ENCODE measurements at places on chromosomes 12 and 14.

DNA sequence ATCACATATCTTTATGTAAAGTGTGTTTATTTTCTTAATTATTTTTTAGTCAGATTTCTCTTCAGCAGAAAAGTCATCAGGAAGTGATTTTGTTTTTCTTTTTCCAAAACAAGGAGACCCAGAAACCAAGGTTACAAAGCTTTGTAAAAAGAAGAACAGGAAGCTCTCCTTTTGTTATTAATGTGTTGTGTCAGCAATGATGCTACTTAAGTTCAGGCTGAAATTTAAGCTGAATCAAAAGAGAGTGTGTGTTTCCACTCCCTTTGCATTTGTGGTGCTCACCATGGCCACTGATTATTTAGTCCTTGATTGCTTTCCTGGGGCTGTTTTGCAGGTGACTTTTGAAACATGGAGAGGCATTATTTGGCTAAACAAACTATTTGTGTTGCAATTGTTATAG is 155.3 kb upstream of the ATP2B1 start:
- no peak for DNase-seq

DNA sequence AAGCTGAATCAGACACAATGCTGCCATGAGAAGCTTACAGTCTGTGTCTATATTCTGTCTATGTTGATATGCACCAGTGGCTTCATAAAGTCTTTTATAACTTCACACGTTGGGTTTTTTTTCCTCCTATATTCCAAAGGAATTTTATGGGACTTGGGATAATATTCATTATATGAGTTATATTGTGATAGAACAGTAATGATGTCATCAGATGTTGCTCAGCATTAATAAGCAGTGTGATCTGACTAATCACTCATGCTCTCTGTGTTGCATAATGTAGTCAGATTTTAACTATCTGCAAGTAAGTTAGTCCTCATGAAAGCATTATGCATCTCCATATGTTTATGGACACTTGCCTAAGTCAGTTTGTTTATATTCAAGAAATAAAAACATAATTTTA is 159.6 kb downstream of the PLCZ1 start:
- no peak for DNase-seq

- no peak for DNase-seq
Observed at GRCh38 chr14:88868558-88869159, 44.2 kb downstream of the TTC8 start.

GRCh38 chr12:97142737-97143410 is 235.8 kb downstream of the NEDD1 start:
- no peak for DNase-seq

DNA sequence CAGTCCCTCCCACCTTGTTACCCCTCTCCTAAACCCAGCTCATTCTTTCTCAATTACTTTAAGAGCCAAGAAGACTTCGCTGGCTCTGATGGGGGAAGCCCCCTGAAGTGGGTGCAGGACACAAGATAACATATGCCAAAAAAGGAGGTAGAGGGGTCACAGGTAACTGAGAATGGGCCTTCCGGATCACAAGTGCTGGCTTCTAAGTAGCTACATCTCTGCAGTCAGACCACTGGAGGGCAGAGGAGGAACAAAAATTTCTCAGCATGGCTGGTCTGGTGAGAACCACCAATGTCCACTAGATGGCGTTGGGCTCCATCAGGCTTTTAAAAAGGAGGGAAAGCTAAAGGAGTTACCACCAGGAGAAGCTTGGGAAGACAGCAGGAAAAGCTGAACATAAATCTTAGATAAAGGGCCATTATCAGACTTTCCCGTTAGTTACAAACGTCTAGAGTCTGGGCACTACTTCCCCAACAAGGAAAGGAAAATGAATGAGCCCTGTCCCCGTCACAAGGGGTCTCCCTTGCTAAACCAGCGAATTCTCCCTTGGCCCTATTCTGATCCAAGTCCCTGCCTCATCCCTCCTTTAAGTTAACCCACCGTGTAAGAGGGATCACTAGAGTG is 11.6 kb upstream of the CDH24 start:
- DNase-seq = peak; percentile 30

- DNase-seq = no peak
Observed at GRCh38 chr12:193261-193660, 20.7 kb downstream of the SLC6A12 start.

DNA sequence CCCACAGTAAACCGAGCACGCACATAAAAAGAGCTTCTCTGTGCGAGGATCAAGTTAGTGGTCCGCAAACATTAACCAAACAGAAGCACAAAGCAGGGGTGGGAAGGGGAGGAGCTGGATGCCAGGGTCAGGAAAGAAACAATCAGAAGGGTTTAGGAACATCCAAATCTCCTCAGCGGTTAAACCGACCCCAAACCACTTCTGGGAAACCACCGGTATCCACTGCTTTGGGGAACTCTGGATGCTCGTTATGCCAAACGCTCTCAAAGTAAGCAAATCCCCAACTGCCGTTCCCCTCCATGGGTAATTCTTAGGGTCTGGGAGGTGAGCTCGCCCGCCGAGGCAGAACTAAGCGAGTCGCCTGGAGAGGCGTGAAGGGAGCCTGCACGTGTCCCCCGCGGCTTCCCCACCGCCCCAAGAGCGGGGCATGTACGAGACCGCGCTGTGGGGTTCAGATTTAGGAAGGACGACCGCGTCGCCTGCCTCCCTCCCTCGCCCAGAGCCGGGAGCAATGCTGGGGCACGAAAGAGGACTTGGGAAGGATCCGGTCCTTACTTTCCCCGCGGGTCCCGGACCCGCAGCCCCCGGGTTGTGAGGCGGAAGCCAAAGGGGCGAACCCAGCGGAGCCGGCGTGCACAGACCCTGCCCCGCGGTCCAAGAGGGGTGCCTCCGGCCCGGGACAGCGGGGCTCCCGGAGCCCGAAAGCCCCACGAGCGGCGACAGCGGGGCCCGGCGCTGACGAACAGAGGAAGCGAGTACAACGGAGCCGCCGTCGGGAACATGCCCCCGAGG is 711 bp downstream of the SBNO1 start:
- DNase-seq = peak; percentile 13

DNA sequence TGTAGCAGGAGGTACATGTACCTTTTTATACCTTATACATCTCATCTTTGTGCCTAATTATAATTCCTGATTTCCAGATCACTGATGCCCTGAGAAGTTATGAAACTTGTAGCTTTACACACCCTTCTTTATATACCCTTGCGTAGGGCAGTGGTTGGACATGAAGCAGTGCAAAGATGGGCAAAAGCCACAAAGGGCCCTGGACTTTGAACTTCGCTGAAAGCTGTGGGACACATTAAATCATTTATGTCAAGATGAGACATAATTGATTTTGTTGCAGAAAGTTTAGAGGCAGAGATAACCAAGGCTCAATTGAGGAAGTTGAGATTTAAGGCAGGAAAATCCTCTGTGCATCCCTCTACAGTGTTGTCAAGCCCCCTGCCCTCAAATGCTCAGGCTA is 170.0 kb downstream of the SLC2A13 start:
- DNase-seq = no peak

DNA sequence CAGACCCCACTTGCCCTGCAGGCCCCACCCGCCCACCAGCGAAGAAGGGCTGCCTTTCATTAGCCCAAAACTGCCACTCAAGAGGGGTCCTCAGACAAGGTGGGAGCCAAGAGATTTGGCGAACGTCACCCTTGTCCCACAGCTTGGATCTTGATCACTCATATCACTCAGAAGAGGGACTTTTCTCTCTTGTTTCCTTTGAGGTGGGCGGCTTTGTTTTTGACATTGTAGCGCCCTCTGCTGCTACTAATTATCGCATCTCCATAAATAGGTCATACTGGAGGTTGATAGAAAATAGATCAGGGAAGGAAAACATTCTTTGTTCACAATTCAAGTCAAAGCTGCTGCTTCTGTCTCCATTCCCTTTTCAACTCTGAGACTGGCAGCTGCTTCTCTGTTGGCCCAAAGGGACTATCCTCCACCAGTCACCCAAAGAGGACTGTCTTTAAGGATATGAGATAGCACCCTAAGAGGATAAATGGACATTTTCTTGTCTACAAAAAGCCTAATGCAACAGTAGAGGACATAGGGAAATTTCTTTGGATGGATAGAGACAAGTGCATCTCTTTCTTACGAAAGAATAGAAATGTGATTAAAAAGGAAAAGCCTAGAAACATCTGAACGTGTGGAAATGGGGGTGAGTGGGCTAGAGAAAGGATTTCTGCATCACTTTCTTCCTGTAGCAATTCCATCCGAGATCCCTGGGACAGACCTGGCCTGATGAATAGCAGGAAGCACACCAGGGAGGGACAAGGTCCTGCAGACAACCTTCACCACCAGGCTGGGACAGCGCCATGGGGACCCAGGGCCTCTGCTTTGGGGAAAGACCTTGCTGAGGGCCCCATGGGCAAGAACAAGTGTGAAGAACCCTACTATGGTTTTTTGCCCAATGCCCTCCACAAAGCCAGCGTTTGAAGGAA is 115.8 kb downstream of the DAD1 start:
- DNase-seq = no peak

GRCh38 chr12:56158926-56159461 is 835 bp downstream of the MYL6 start:
- DNase-seq = no peak

DNA sequence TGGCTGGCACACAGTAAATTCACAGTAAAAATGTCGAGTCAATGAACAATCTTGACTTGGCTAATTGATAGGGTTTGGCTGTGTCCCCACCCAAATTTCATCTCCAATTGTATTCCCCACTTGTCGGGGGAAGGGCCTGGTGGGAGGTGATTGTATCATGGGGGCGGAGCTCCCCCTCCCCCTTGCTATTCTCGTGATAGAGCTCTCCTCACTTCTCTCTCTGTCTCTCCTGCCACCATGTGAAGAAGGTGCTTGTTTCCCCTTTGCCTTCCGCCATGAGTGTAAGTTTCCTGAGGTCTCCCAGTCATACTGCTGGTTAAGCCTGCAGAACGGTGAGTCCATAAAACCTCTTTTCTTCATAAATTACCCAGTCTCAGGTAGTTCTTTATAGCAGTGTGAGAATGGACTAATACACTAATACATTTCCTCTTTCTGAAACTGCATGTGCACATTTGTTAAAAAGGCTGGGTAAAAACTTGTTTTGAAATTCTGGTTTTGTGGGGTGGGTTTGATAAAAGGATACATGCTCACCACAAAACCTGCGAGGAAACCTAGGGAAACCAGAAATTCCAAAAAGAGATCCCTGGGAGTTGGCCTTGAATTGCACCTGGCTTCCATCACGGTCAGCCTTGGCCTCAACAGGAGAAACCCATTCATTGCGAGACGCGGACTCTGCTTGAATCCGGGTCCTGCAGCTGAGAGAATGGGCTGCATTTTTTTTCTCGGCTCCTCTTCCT is 16.2 kb upstream of the MYL2 start:
- no peak for DNase-seq

GRCh38 chr12:93957168-93957567 is 191.2 kb upstream of the PLXNC1 start:
- DNase-seq = no peak

- DNase-seq = peak; percentile 38
Observed at GRCh38 chr14:103520657-103521437, 1.8 kb downstream of the CKB start.

GRCh38 chr12:80892597-80893445 is 44.9 kb downstream of the LIN7A start:
- DNase-seq = no peak

GRCh38 chr12:109605599-109606228 is 32.1 kb downstream of the MVK start:
- no peak for DNase-seq

- no peak for DNase-seq
Observed at GRCh38 chr12:111686574-111687105, 787 bp downstream of the ACAD10 start.

DNA sequence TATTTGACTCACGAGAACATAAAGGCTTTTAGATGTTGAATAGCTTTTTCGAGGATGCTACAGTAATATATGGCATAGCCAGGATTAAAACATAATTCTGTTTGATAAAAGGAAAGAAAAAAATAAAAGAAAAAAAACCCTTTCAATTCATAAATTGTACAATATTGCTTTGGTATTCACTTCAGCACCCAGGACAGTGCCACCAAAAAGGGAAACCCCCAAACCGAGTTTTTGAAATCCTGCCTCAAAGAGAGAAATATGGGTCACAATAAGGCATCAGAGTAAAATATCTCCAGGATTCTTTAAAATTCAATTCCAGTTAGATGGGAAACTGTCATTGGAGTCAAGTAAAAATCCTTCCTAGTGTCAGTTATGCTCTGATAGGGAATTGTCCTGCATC is 551.2 kb upstream of the SEL1L start:
- DNase-seq = no peak

DNA sequence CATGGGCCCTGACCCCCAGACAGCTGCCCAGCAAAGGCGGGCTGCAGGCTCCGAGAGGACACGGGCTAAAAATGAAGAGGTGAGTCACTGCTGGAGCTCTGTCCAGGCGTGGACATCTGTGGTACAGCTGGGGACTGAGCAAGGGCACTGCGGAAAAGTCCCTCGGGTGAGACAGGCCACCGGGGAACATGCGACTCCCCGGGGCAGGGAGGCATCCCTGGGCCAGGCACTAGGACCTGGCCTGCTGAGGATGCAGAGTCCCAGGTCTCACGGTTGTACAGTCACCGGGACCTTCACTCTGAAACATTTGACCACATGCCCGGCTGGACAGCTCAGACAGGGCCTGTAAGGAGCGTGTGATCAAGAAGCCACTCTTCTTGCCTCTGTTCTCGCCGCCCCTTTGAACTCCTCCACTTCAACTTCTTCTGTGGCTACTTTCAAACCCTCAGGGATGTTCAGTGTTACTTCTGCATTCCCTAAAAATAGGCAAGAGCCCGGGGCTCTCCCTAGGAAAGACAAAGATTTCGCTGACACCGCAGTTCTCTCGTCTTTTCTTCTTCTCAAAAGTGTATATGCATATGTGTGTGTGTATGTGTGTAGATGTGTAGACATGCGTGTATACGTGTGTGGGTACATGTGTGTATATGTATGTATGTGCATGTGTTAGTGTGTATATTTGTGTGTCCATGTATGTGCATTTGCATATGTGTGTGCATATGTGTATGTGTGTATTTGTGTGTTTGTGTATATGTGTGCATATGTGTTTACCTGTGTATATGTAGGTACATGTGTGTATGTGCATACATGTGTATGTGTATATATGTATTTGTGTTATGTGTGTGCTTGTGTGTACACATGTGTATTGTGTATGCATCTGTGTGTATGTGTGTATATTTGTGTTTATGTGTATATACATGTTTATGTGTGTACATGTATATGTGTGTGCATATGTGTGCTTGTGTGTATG is 5.0 kb upstream of the RFLNA start:
- DNase-seq = no peak

GRCh38 chr14:55075628-55076175 is 24.3 kb downstream of the MAPK1IP1L start:
- no peak for DNase-seq

- DNase-seq = no peak
Observed at GRCh38 chr12:38056701-38057689, 259.6 kb upstream of the ALG10B start.
